Breast epithelium (tissue), 4 donors: ENCODE measurements at places on chromosomes 13 and 19. TPM values are rescaled to one million over a fixed set of nuclear protein-coding genes. Genes with fewer than 3 reads are reported as not detected.

Gene KHSRP
- 73.0 TPM for total RNA-seq

Gene ELSPBP1
- total RNA-seq = not detected

Gene LGALS4
- total RNA-seq = 0.80 TPM

Gene CGB8
- total RNA-seq = not detected

Gene BRME1
- total RNA-seq = 1.3 TPM

Gene PRKACA
- total RNA-seq = 27.2 TPM

Gene LGALS7
- total RNA-seq = not detected

Gene PODNL1
- total RNA-seq = 2.3 TPM

Gene NXNL1
- not detected for total RNA-seq

Gene APOE
- 1,162 TPM for total RNA-seq

Gene MAST1
- not detected for total RNA-seq

Gene CEACAM4
- not detected for total RNA-seq

Gene CEACAM21
- 0.64 TPM for total RNA-seq
